Endothelial cell (in vitro differentiated cells): ENCODE measurements at places on chromosomes 11 and 22.

GRCh38 chr22:27461470-27461869 is 340.1 kb downstream of the MN1 start:
- DNase-seq, result peak; percentile 14

DNA sequence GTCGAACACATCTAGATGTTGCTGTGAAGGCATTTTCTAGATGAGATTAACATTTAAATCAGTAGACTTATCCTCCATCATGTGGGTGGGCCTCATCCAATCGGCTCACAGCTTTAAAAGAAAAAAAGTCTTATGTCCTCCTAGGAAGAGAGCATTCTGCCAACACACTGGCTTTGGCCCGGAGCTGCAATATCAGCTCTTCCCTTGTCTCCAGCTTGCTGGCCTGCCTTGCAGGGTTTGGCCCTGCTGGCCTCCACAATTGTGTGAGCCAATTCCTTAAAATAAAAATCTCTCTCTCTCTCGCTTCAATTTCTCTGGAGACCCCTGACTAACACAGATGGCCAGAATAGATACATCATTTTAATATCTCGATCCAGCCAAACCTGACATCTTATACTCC is 13.1 kb upstream of the ABCC8 start:
- DNase-seq, result no peak

DNA sequence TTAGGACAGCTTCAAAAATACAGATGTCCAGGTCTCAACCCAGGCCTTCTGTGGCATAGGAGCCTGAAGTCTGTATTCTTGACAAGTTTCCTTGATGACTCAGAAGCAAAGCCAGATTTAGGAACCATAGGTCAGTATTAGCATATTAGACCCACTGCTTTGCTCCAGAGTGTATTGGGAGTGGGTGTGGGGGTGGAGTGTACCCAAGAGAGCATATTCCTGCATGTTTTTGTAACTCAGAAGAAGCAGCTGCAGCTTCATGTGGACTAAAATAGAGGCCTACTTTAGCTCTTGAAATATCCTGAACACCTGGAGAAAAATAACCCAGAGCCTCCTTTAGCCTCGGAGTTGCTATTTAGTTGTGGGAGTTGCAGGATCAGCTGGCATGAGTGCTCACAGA is 106.7 kb downstream of the CCDC81 start:
- DNase-seq, result no peak

DNA sequence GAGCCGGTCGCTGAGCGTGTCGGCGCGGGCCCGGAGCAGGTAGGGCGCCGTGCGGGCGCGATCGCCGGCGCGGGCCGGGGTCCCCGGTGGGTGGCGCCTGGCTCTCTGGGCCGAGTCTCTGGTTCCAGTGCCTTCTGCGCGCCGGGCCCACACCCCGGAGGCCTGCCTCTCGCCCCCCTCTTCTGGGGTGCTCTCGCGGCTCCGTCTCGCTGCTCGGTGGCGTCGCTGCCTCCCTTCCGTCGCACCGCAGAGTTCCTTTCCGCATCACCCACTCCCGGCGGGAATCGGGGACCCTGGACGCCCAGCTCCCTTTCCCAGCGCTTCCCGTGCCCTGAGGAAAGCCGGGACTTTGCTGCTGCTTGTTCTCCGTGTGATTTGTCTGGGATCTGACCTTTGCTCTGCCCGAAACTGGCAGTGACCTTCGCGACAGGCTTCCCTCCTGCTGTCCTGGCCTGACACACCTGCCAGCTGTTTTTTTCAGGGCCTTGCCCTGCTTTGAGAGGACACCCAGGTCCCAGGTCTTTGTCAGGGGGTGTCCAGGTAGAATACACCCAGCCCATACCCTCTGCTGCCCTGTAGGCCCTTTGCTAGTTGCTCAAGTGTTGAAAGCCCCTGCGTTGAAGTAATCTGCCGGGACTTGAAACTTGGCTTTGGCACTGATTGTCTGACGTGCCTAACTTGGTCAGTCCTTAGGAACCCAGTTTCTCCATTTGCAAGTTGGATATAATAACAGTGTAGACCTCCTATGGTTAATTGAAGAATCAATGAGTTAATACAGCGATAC is 711 bp downstream of the FDX1 start:
- DNase-seq, result no peak

DNA sequence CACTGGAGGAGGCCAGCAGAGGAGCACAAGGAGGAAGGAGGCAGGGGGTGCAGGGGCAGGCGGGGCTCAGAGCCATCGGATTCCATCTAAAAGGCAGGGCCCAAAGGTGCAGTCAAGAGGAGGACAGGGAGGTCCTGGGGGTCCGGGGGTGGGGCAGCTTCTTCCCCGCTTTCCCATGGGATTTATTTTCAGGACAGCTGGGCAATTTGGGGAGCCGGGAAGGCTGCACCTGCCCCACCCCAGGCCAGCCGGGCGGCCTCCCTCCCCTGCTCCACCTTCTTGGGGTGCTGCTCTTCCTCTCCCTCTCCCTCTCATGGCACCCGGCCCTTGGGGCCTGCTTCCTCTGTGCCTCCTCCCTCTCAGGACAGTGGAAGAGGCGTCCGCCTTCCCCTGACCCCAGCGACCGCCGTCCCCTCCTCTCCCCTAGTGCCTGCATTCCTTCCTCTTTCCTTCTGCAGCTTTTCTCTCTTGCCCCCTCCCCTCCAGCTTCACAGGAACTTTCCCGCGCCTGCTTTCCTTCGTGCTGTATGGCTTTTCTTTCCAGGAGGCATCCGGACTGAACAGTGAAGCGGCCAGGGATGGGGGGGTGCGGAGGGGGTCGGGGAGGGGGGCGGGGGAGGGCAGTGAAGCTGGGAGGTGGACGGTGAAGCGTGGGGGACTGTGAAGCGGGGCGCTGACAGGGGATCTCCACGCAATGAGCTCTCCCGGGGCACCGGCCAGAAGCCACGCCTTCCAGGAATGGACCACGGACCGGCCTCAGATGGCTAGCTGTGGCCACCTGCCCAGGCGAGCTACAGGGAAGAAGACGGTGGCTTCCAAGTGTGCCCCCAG is 26.9 kb downstream of the APOBEC3H start:
- no peak for DNase-seq

DNA sequence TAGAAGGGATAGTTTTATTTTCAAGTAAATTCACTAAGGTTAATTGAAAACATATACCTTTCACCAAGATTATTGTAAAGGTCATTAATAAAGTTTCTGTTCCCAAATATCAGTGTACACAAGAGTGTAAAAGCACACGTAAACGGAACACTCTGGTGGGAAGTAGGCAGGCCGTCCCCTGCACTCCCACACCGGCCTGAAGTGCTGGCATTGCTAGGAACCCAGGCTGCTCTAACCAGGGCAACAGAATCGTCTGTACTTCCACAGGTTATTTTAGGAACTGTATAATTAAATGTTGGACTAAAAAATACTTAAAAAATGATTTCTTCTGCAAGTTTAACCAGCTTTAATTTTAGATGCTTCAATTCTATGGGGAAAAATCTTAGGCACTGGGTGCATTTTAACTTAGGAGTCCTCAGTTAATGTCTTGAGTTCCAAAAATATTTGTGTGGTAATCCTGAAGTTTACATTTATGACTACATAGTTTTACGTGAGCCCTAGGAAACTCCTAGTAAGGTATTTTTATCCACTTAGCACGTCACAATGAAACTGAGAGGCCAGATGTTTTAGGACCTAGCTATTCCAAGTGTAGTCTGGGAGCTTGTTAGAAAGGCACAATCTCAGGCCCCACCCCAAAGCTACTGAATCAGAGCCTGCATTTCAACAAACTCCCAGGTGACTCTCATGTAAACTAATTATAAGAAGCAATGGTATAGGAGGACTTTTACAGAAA is 31.2 kb downstream of the KMT5B start:
- DNase-seq, result no peak

DNA sequence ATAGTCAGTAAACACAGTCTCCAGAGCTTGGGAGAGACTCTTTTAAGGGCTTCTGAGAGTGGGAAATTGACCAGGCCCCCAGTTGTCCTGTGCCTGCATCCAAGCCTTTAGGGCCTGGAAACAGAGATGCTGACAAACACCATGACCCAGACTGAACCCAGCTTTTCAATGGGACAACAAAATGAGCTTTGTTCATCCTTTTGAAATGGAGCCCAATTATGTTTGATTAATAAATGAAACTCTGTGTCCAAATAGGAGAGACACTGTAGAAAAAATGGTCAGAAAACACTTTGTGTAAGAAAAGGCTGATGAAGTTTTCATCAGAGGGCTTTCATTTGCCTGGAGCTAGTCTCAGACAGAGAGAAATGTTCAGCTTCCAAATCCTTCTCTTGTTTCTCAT is 146.0 kb downstream of the RRAS2 start:
- no peak for DNase-seq

GRCh38 chr22:30866216-30866615 is 102.4 kb downstream of the MORC2 start:
- no peak for DNase-seq

DNA sequence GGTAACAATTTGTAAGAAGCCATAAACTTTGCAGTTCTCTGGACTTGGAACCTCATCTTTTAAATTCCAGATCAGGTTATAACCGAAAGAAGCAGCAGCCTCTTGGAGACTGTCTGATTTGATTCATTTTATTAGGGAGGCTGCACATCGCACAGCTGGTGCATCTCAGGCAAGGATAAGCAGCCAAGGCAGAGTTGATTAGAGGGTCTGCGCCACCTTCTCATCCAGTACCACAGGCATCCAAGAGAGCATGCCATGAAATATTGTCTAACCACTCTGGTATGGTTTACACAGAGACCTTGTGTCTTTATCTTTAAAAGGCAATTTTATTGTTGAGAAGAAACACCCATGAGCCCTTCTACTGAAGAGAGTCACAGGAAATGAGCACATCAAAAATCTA is 16.2 kb upstream of the CWF19L2 start:
- no peak for DNase-seq

GRCh38 chr11:35402751-35403660 is 16.4 kb downstream of the SLC1A2 start:
- DNase-seq, result no peak

DNA sequence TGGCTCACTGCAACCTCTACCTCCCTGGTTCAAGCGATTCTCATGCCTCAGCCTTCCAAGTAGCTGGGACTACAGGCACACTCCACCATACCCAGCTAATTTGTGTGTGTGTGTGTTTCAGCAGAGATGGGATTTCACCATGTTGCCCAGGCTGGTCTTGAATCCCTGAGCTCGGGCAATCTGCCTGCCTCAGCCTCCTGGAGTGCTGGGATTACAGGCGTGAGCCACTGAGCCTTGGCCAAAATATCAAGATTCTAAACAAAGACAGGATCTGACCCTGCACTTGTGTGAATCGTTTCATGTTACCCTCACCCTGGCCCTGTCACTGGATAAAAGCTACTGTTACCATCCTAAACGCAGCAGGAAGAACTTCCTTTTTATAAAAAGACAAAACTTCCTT is 15.6 kb upstream of the THY1 start:
- no peak for DNase-seq

- no peak for DNase-seq
These were observed 92.0 kb downstream of the SGSM3 start for GRCh38 chr22:40462195-40462984.

GRCh38 chr11:61069427-61069826 is 32.9 kb upstream of the CD5 start:
- no peak for DNase-seq

DNA sequence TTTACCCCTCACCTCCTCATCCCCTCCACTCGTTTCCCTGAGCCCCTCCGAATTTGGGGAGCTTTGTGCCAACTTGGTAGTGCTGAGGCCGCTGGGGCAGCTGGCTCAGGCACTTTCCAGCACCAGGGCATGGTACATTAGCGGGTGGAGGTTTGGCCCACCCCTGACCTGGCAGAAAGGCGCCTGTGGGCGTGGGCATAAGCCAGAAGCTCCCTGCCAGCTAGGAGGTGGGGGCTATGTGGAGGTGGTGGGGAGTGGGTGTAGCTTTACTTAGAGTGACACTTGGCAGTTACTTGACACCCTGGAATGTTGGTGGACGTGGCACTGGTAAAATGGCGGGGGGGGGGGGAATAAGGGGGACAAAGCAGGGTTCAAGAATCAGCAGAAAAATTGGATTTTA is 10.3 kb upstream of the IGF2 start:
- no peak for DNase-seq

DNA sequence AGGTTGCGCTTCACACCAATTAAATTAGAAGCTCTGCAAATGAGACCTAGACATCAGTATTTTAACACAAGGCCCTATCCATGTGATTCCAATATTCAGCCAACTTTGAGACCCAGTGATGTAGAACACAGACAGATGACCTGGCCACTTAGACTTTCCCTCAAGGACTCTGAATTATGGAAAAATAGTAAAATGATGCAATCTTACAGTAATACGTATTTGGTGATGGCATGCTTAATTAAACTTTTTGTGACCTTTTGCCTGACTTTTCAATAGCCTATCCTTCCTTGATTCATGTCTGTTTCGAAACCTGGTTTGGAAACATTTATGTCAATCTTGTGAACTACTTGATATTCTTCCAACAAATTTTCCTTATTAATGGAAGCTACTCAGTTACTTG is 521.2 kb downstream of the KCNA4 start:
- DNase-seq, result no peak

- no peak for DNase-seq
These were observed 4.0 kb upstream of the TRIM68 start for GRCh38 chr11:4611986-4612385.

DNA sequence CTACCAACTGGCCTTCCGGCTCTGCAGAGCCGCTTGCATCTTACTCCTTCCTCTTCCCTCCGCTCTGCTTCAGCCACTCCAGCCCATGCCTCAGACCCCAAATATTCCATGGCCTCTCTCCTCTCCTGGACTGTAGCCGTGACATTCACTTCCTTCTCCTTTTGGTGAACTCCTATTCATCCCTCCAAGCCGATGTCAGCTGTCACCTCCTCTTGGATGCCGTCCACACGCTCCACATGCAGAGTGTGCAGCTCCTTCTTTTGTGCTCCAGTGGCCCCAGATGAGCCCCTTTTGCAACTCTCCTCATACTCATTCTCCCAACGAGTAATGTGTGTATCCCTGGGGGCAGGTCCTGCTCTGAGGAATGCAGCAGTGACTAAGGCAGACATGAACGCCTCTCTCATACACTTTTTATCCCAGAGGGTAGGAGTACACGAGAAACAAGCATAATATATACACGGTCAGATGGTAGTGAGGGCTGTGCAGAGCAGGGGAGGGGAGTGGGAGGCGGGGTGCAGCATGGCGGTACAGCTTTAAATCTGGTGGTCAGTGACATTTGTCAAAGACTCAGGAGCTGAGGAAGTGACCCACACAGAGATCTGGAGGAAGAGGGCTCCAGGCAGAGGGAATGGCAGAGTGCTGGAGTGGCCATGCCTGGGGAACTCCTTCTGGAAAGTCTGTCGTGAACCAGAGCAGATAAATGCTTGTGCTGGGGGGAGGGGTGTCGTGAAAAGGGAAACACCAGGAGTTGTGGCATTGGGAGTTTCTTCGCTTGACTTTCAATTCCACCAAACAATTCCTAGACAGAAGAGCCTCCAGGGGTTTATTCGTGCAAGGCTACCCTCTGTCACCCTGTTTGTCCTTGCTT is 83.8 kb upstream of the ATXN10 start:
- no peak for DNase-seq

DNA sequence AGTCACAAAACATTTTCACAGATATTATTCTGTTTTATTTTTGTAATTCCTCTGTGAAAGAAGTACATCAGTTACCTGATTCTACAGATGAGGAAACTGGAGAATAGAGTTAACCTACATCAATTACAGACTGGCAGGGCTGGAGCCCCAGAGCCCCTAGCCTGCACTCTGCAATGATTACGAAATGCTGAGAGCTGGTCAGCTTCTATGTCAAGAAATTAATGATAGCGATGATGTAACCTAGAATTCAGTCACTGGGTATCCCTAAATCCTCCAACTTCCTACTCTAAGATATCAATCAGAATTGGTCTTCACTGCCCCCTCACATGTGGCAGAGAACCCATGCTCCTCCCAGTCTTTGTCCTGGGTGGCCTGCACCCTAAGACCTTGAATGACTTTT is 273.5 kb upstream of the PLET1 start:
- no peak for DNase-seq

- DNase-seq, result no peak
These were observed 50.4 kb upstream of the CTSC start for GRCh38 chr11:88387957-88388356.
